ENCODE measurements at places on chromosomes 6 and 20.
A peak's percentile ranks its signal among the peaks of the same experiment; 100 is the strongest.

DNA sequence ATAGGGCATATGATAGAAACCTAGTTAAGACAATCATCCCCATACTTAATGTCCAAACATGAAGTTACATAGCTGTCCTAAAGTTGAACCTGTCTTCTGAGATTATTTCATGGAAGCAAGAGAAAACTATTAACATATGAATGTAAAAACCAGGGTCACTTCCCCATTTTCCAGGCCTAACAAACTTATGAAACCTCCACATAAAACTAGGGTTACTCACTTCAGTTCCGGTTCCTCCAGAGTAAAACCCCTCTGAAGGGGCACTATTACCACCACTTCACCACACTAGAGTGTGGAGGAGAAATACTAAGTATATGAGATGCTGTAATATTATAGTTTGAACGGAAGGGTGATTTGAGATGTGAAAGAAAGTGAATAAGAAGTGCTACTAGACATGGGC, 14.9 kb downstream of the PRKN start:
- no peak for DNase-seq

DNA sequence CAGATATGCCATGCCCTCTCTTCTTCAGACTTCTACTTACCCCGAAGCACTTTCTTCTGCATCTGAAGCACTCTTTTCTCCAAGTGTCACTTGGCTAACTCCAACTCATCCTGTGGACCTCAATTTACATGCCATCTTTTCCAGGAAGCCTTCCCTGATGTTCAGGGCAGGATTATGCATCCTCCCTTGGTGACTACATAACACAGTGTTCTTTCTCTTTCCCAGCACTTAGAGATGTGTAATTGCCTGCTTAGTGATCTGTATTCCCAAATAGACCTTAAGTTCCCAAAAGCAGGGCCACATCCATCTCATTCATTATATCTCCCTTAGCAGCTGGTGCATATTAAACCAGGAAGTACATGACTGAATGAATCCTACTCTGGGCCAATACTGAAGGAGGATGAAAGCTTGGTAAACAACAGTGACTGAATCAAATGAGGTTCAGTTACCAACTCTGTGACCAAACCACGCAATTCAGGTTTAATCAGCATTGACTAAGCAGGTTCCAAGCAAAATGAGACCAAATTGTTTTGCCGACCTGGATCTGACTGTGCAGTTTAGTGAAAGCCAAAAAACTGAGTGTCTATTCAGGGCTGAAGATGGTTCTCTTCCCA, 121.4 kb upstream of the TCF21 start:
- DNase-seq, result no peak

- no peak for DNase-seq
Observed at GRCh38 chr6:164178679-164179332, 764.3 kb downstream of the QKI start.

- DNase-seq, result no peak
Observed at GRCh38 chr6:132132422-132132821, 181.2 kb upstream of the CCN2 start.

GRCh38 chr6:166203641-166204222, 36.1 kb upstream of the TBXT start:
- DNase-seq, result no peak

- peak; percentile 79 for DNase-seq
Observed at GRCh38 chr20:6765469-6766058, 1.9 kb upstream of the BMP2 start.

DNA sequence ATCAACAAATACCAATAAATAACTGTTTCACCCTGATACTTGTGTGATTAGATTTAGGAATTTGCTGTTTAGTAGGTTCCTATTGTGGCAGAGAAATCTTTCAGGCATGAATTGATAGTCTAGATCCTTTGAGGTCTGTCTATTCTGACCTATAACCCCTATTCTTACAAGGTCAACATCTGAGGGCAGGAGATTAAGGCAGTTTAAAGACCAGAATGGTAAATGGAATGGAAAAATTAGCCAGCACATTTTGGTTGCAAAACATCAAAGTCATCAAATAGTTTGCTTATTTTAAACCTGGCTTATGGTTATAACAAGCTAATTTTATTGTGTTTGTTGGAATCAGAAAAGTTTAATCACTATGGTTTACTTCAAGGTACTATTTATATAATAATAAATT, 78.4 kb downstream of the LIN28B start:
- no peak for DNase-seq

DNA sequence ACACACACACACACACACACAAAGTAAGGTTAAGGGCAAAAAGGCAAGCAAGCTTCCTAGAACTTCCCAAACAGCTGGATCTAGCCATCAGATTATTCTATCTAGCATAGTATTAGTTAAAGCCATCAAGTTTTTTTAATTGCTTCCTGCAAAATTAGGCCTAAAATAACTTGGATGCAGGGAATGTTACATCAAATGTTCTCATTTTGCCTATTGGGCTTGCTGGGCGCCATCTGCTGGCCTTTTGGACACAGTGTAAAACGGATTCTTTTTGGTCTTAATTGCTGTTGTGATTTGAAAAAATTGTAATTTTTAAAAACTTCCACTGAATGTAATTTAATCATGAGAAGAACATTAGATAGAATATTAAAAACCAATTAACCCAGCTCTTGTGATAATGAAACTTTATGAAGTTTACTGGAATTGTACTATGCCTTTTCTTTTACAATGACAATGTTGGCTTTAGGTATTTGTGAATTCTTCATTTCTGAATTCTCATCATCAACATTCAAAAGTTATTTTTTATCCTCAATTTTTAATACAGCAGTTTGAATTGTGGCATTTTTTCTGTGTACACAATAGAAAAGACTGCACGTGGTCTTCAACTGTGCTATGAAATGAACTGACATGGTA, 6.8 kb downstream of the MKKS start:
- peak; percentile 61 for DNase-seq

DNA sequence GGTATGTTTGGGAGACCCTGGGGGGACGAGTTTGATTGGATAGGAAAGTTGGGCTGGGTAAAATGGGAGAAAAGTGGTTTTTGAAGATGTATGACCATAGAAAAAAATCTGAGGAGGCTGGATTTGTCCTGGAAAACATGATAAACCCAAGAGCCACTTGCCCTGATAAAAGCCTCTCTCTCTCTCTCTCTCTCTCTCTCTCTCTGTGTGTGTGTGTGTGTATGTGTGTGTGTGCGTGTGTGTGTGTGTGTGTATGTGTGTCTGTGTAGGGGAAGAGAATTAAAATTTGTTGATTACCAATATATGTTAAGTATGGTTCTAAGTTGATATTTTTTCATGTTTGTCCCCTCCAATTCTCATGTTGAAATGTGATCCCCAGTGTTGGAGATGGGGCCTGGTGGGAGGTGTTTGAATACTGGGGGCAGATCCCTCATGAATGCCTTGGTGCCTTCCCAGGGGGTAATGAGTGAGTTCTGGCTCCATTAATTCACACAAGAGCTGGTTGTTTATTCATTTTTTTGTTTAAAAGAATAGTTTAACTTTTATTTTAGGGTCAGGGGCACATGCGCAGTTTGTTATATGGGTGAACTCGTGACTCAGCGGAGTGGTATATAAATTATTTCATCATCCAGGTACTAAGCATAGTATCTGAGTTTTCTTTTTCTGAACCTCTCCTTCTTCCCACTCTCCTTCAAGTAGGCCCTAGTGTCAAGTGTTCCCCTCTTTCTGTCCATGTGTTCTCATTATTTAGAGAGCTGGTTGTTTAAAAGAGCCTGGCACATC, 208.8 kb downstream of the TFAP2B start:
- DNase-seq, result no peak
